Stimulated activated effector memory CD8-positive, alpha-beta T cell treated with anti-CD3 and anti-CD28 coated beads, Interleukin-12 subunit alpha, Interleukin-12 subunit beta, amount 100 ng/mL, for 72 hours (primary cell): ENCODE measurements at places on chromosomes 6 and 20.
A peak's percentile ranks its signal among the peaks of the same experiment; 100 is the strongest.

DNA sequence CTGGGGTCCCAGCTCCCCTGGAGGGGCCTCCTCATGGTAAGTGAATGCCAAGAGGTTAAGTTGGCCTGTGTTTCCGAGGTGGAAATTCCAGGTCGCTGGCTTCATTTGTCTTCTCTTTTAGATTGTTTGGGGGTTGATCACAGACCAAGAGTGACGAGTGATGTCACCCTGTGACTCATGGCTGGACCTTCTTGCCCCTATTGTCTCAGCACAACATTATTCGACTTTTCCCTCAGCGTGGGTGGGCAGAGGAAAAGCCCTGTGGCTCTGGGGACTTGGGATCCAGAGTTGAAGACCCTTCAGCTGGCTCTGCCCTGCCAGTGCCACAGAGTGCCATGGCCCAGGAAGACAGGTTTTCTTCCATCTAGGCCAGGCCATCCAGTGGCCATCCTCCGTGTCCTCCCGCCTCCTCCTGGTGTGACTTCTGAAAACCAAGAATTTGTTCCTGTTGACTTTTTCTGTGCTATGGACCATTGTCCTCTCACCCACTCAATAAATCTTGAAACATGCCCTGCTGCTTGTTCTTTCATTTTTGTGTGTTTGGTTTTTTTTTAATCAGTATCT lies 15.4 kb upstream of the SNHG17 start:
- no peak for DNase-seq

DNA sequence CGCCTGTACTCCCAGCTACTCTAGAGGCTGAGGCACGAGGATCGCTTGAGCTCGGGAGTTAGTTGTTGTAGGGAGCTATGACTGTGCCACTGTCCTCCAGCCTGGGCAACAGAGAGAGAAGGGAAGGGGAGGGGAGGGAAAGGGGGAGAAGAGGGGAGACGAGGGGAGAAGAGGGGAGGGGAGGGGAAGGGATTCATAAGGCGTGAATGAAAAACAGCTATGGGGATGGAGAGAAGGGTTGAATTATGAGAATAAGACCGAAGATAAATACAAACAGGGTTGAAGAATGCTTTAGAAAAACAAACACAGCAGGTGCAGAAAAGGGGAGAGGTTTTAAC lies 106.0 kb downstream of the TRIM27 start:
- DNase-seq, result no peak

DNA sequence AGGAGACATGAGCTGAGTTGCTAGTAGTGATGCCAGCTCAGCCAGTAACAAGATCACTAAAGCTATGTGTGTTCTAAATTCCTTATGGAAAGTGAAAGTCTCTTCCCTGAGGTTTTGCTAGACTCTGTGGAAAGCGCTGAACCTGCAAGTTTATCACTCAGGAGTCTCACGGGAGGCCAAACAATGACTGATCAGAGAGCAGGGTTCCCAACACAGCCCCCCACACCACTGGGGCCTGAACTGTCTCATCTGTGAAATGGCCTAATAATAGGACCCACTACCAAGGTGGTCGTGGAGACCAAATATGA lies 19.9 kb downstream of the ACSS1 start:
- no peak for DNase-seq

DNA sequence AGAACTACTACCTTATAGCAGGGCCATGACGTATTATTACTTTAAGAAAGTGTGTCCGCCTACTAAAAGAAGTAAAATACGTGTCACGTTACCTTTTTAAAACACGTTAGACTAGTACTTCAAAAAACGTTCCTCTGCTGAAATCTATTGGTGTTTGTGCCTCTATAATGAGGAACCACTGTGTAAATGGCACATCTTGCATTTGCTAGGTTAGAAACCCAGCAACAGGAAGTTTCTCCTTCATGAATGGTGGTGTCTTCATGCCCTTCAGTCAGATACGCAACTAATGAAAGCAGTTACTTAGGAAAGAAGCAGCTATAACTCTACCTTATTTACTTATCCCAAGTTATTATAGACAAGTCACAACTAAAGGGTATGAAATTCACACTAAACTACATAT lies 343.5 kb downstream of the RNGTT start:
- DNase-seq, result no peak

GRCh38 chr20:5734602-5735001 lies 15.6 kb upstream of the SHLD1 start:
- no peak for DNase-seq

GRCh38 chr20:25547999-25548398 lies 37.3 kb downstream of the NINL start:
- no peak for DNase-seq

GRCh38 chr6:14478381-14479225 lies 361.0 kb downstream of the CD83 start:
- peak; percentile 18 for DNase-seq

DNA sequence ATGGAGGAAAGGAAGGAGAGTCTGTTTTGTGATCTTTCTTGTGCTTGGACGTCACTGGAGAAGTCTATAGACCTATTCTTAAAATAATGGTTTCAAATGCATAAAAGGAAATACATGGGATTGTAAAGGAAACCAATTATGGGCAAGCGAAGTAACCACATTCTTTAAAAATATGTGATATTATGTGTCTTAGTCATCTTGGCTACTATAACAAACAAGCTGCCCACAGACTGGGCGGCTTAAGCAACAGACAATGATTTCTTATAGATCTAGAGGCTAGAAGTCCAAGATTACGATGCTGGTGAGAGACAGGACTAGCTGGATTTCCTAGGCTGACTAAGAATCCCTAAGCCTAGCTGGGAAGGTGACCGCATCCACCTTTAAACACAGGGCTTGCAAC lies 49.4 kb upstream of the CD83 start:
- DNase-seq, result no peak

DNA sequence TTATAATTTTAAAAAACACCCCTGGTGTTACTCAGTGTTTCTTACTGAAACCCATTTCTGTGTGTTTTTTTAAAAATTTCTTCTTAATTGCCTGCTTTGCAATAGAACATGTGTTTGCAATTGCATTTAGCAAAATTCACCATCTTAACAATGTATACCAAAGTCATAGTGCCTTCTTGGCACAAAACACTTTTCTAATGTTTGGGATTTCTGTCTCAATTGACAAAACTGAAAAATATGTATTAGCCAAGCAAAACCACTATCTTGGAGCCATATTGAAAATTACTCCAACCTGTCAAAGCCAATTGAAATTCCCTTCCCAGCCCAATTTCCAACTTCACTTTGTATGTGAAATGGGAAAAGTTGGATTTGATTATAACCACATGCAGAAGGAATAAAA lies 88.4 kb upstream of the RSPO3 start:
- no peak for DNase-seq

DNA sequence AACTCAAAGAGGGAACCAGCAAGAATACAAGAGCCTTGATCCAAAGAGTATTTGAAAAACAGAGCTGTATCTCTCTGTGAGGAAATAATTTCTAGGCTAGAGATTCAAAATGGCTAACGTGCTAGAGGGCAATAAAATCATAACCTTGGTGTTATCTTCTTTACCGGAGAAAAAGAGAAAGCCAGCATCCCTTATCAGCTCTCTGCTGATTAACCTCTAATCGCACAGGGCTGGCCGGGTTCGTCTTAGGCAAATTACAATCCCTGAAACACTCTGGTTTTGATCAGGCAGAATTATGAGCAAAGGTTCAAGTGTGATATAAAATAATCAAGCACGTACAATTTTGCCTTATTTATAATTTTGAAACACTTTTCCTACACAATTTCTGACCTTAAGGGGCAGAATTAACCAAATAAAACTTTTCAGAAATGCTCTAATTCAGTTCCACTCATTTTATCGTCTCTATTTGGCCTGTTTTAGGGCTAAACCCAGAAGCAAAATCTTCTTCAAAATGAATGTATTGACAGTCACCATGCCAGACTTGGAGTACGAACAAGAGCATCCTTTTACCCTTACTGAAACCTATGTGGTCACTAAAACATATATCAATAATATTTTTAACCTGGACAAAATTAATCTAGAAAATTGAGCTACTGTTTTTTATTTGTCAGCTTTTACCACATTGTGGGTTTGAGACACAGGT lies 13.7 kb downstream of the PSMB9 start:
- no peak for DNase-seq

GRCh38 chr6:131519670-131520436 lies 53.2 kb upstream of the ARG1 start:
- DNase-seq, result peak; percentile 15

GRCh38 chr20:35446356-35447078 lies 8.5 kb upstream of the GDF5 start:
- no peak for DNase-seq

DNA sequence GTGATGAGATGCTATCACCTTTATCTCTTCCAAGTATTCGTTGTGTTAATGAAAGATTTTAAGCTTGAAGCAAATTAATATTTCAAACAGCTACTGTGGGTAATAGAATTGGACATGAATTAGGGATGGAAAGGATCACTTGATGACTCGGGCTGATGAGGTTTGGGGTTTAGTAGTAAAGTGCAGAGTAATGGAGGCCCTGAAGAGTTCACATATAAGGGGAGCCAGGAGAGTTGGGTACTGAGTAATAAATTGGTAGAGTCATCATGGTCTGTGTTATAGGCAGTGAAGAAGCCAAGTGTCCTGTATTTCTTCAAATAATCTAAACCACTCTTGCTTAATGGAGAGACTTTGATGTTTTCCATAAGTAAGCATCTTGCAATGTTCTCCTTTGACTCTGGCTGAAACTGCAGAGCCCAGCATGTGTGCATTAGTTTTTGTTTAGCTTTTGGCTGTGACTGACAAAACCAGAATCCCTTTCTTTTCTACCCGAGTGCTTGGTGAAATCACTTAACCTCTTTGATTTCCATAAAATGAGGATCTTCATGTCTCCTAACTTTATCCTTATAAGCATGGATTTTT lies 57.6 kb downstream of the L3MBTL3 start:
- DNase-seq, result no peak

DNA sequence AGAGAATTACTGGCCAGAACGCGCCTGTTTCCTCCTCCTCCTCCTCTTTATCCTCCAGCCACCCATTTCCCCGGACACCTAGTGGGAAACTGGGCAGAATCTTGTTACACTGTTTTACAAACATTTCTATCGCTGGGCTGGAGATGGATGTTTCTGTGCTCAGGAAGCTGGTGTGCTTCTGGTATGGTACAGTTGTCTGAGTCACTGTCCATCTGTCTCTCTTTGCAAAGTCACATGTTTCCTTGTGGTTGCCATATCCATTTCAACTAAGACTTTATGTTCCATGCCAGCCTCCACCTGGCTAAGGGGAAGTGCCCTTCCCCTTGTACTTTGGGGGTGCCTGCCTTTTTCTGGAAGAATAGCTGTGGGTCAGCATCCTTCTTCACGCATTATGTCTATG lies 52.9 kb upstream of the SLC22A16 start:
- no peak for DNase-seq

DNA sequence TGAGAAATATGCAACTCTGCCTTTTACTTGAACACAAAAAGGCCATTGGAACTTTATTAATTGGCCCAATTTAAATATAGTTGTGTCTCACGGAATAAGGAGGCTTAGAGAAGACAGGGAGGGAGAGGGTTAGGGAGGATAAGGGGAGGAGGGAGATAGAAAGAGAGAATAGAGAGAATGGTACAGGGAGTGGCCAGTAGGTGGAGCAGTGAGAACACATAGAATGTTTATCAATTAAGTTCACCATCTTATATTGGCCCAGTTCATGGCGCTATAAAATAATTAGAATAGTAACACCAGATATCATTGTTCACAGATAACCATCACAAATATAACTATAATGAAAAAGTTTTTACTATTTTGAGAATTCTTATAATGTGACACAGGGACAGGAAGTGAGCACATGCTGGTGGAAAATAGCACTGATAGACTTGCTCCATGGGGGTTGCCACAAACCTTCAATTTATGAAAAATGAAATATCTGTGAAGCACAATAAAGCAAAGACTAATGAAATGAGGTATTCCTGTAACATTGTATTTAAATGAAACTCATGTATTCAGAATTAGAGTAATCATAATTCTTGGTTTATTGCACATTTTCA lies 374.1 kb upstream of the MANEA start:
- no peak for DNase-seq

- no peak for DNase-seq
Measured at GRCh38 chr6:105274678-105275077, 94.9 kb upstream of the POPDC3 start.
